ENCODE measurements at places on chromosomes 12 and 14. TPM values are rescaled to one million over a fixed set of nuclear protein-coding genes. Genes with fewer than 3 reads are reported as not detected.

The TAS2R50 gene
- not detected for polyA plus RNA-seq

The CELA1 gene
- polyA plus RNA-seq, result not detected

DNA sequence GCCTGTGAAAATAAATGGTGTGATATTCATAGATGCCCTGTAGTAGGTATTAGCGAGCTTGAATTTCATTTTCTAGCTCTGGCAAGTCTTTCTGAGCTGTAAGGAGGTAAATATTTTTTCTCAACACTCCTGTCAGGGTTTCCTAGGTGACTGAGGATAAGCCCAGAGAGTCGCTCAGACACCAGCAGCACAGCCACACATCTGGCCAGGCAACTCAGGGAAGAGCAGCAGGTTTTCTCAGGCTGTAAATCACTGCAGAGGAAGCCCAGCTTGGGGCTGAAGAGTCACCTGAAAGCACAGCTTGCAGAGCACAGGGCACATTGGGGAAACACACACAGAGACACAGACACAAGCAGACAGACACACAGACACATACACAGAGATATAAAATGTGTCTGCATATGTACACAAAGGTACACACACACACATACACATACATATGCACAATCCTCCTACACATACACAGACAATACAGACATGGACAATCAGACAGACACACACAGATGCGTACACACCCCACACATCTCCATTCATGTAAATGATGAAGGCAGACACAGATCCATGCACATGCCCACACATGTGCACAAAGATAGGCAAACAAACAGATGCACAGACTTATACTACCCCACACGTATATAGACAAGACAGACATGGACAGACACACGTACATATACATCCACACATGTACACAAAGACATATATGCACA is 232.0 kb upstream of the TMTC1 start:
- DNase-seq, result no peak

The SLC38A4 gene
- polyA plus RNA-seq, result 22.1 TPM

Data from right renal pelvis (tissue), 4 donors.